ENCODE measurements at places on chromosomes 16 and 17.

GRCh38 chr17:49676276-49676868, 1.5 kb downstream of the SPOP start:
- DNase-seq = no peak

GRCh38 chr17:74567397-74567796, at the start of gene CD300H:
TSS of gene CD300H (minus strand) at chr17:74567509.
- no peak for DNase-seq

- DNase-seq = no peak
These were observed 87.9 kb upstream of the TOB1 start for GRCh38 chr17:50953831-50954601.

DNA sequence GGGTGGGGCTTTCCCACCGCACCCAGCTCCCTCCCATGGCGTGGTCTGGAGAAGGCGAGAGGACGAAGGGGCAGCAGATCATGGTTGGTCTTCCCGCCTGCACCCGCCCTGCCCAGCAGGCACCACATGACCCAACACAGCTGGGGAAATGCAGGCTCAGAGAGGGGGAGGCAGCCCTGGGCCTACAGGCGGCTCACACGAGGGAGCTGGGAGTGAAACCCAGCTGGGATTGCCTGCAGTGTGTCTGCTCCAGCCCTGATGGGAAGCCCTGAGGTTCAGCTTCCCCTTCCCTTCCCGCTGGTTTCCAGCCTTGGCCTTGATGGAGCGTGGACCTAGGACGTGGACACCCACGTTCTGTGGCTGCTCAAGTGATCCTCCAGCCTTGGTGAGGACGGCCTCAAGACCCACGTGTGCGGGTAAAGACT, 20.0 kb upstream of the PABPN1L start:
- DNase-seq = no peak

- DNase-seq = no peak
These were observed 19.5 kb downstream of the PLCD3 start for GRCh38 chr17:45112559-45113423.

DNA sequence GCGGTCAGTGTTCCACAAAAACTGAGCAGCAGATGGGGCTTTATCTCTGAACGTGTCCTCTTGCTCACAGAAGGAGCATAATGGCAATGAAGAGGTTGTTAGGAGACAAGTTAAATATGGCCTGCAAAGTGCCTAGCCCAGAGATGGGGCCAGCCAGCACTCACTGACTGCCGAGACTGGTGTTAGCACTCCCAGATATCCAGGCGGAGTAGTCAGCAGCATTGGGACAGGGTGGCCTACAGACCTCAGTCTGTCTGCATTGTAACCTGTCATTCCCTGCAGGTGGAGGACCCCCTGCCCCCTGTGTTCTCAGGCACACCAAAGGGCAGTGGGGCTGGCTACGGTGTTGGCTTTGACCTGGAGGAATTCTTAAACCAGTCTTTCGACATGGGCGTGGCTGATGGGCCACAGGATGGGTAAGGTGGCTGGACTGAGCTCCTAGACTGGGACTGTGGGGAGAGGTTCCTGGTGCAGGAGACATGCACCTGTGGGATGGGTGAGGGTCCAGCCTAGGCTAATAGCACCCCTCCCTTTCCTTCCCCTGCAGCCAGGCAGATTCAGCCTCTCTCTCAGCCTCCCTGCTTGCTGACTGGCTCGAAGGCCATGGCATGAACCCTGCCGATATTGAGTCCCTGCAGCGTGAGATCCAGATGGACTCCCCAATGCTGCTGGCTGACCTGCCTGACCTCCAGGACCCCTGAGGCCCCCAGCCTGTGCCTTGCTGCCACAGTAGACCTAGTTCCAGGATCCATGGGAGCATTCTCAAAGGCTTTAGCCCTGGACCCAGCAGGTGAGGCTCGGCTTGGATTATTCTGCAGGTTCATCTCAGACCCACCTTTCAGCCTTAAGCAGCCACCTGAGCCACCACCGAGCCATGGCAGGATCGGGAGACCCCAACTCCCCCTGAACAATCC, 4.2 kb downstream of the MFAP4 start:
- no peak for DNase-seq

- no peak for DNase-seq
These were observed 40.3 kb upstream of the MTSS2 start for GRCh38 chr16:70725912-70726828.

GRCh38 chr16:27625050-27625697, 75.2 kb downstream of the KATNIP start:
- DNase-seq = no peak

- DNase-seq = peak; percentile 48
These were observed 1.0 kb upstream of the ARMC5 start for GRCh38 chr16:31458073-31458843.

DNA sequence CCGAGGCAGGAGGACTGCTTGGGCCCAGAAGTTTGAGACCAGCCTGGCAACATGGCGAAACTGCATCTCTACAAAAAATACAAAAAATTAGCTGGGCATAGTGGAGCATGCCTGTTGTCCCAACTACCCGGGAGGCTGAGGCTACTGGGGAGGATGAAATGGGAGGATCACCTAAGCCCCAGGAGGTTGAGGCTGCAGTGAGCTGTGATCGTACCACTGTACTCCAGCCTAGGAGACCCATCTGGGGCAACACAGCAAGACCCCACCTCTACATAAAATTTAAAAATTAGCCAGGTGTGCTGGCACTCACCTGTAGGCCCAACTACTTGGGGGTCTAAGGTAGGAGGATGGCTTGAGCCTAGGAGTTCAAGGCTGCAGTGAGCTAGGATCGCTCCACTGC, 1.8 kb downstream of the PAM16 start:
- DNase-seq = no peak

GRCh38 chr16:24536671-24537070, 2.7 kb upstream of the RBBP6 start:
- no peak for DNase-seq

DNA sequence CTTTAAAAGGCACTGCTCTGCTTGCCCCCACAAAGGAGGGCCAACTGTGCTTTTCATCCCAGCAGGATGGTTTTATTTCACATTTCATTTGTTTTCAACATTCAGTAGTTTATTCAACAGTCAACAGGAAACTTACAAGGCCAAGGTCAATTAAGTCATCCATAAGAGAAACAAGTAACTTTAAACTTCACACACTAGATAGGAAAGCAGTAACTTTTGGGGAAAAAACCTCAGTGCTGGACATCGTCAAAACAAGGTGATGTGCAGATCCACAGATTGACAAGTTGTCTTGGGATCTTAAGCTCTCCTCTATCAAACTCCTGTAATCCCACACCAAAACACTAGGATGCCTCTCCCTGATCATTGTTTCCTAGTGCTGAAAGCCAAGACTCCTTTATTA, 18.5 kb downstream of the NFE2L1 start:
- no peak for DNase-seq

- DNase-seq = peak; percentile 7
These were observed 13.2 kb downstream of the IL4R start for GRCh38 chr16:27326738-27327585.

DNA sequence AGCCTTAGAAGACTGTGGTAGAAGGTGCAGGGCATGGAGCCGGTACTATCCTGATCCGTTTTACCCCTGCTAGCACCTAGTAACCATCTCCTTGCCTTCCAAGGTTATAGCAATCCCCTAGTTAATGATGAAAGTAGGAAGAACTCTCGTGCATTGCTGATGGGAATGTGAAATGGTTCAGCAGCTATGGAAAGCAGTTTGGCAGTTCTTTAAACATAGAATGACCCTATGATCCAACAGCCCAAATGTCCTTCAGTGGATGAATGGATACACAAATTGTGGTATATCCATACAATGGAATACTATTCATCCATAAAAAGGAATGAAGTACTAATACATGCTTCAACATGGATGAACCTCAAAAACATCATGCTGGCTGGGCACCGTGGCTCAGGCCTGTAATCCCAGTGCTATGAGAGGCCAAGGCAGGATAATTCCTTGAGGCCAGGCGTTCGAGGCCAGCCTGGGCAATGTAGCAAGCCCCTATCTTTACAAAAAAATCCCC, 6.2 kb upstream of the SRCIN1 start:
- no peak for DNase-seq

- no peak for DNase-seq
These were observed 175.8 kb upstream of the MAF start for GRCh38 chr16:79776243-79776847.

DNA sequence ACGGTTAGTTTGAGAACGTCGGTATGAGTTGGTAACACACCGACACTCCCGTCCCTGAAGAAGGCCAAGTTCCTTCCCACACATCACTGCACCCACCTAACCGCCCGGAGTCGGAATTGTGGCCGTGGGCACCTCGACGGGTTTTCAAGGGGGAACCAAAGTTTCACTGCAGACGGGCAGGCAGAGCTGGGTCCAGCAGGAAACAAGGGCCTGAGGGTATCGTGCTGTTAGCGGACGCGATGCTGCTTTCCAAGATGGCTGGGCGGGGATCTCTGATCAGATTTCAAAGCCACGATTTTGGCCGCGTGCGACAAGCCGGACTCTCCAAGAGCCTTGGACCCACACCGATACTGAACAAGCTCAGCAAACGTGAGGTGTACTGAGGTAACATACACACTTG, 82.3 kb upstream of the DOC2B start:
- no peak for DNase-seq

DNA sequence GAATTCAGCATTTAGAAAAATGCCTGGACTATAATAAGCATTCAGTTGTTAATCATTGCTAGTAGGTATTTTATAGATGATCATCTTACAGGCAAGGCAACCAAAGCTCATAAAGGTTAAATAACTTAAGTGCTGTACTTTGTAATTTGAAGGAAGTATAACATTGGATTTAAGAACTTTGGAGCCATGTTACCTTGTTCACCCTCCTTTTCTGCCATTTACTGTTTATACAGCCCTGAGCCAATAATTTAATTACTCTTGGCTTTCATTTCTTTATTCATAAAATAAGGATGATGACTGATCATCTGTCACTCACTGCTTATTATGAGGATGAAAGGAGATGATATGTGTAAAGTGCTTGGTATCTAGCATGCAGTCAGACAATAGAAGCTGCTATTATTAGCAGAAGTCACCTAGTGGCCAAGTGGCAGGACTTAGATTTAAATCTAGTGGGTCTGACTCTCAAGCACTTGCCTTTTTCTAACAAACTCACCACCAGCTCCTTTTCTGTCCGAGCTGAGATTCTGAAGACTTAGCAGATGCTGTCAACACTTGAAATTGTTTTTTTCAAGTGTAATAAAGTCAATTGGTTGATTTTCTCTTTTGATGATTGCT, 18.3 kb upstream of the DDX52 start:
- no peak for DNase-seq

DNA sequence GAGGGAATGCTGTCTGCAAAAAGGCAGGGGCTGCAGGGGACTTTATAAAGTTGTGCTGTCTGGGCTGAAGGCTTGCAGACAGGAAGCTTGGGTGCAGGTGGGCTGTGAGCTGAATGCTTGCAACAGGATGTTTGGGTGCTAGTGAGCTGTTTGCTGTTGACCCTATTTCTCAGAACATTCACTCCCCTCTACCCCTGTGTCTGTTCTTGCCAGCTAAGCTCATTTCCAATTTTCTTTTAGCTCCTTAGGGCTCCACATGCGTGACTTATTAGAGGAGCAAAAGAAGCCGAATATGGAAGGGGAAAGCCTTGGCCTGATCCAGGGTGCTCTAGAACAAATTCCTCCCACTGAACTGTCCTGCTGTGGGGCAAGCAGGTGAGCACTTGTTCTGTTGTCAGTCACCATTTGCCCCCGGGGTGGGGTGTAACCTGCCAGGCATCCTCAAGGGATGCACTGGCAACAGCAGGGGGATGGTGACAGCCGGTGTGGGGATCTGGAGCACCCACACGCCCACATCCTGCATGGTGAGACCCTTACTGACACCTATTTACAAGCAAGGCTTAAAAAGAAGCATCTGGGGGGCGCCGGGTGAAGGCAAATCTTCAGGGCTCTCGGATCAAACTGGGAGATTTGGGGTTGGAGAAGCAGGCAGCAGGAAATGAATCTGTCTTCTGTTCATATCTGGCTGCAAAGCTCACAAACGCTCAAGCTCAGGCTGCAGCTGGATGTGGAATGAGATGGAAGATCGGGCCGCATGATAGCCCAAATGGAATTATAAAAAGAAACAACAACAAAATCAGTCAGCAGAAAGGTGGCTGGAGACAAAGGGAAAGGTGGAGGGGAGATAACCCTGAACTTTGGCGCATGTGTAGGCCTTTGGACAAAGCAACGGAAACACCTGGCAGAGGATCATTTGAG, 21.1 kb upstream of the NUP93 start:
- no peak for DNase-seq

- DNase-seq = peak; percentile 83
These were observed at the start of gene CRISPLD2 for GRCh38 chr16:84819644-84820304. TSS of gene CRISPLD2 (plus strand) at chr16:84819985. CDS start at chr16:84838496, 18,511 bp downstream.

DNA sequence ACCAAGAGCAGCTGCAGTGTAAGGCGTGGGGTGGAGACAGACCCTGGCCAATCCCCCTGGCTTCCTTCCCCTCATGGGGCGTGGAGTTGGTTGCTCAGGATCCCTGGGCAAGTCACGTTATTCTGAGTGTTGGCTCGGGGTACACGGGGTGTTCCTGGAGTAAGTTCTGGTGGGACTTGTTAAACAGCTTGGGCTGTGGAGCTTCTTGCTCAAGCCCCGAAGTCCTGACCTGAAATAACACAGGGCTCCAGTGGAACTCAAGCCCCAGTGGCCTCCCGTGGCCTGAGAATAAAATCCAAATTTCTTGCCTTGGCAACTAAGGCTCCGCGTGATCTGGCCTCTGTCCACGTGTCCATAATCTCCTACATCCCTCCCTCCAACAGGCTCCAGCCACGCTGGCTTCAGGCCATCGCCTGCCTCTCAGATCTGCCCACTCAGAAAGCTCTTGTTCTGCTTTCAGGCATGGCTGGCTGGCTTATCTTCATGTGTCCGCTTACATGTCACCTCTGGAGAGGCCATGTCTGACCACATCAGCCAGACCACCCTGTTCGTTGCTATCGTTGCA, 49.3 kb upstream of the BCO1 start:
- DNase-seq = no peak

DNA sequence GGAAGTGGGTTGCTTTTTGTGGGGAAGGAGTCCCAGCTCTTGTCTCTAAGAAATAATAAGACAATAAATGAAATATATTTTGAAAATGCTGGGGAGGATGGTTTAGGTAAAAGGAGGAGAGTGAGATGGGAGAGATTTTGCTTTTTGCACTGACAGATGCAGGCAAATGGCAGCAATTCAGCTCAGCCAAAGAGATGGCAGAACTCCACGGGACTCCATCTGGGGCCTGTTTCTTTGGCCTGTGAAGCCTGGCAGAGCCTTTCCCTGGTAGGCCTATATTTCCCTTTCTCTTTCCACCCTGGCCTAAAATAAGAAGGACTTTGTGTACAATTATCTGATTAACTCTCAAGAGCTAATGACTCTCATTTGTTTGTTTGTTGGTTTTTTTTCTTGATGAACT, 1525.1 kb downstream of the CDH11 start:
- no peak for DNase-seq

Data from activated T-helper 9 cell treated with anti-CD3 and anti-CD28 coated beads, Interleukin-2, amount 50 U/mL, for 16 hours (primary cell).